ENCODE measurements at places on chromosomes 5 and 9.

- DNase-seq, result no peak
Measured at GRCh38 chr9:4850603-4851310, 58.0 kb downstream of the RCL1 start.

GRCh38 chr5:14851597-14851996 lies 20.0 kb downstream of the ANKH start:
- DNase-seq, result no peak

- no peak for DNase-seq
Measured at GRCh38 chr5:148687427-148687826, 33.1 kb upstream of the HTR4 start.

- DNase-seq, result no peak
Measured at GRCh38 chr9:121434969-121435368, 64.7 kb downstream of the GGTA1 start.

GRCh38 chr5:150605546-150605945 lies 34.9 kb upstream of the SYNPO start:
- DNase-seq, result no peak

- DNase-seq, result no peak
Measured at GRCh38 chr9:128625391-128626146, 31.1 kb downstream of the DYNC2I2 start.

- DNase-seq, result no peak
Measured at GRCh38 chr5:149217803-149218155, 53.9 kb upstream of the AFAP1L1 start.

- DNase-seq, result no peak
Measured at GRCh38 chr9:6564360-6564759, 81.2 kb downstream of the GLDC start.

GRCh38 chr5:82901281-82901888 lies 175.8 kb downstream of the TMEM167A start:
- DNase-seq, result no peak

DNA sequence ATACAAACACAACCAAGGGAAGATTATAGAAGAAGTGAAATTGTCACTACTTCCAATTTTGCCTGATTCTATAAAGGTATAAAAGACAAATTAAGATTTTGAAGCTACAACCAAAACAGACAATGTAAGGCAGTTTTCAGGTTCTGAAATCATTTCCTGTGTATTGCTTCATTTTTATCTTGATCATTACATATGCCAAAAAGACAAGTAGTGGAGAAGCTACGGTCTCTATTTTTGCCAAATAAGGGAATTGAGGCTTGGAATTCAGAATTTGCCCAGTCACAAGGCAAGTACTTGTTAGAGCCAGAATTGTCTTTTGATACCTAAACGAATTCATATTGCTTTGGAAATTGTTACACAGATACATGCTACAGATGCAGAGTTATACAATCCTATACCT lies 20.6 kb downstream of the EDIL3 start:
- no peak for DNase-seq

DNA sequence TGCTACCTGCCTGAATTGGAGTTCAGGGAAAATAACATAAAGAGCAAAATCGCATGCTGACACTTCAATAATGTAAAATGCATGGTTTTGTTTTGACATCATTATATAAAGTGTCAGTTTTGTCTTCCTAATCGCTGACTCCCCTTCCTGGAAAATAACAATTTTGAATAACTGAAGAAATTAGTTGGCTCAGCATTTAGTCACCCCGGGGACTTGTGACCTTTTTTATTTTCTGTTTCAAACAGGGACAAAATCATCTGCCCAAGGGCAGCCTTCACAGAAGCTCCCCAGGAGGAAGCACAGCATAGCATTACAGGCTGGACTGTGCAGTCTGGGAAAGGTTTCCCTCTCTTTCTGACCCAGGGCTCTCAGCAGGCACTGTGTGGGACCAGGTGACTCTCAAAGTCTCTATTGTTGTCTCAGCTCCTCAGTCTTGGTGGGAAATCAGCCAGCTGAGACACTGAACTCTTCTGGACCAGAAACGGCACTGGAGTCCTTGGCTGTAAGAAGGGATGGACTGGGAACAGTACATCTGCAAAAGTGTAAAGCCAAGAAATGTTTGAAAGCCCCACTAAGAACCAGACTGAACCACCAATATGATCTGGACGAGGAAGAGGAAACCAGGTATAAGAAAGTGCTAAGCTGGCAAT lies 671.3 kb upstream of the KLF4 start:
- DNase-seq, result no peak

GRCh38 chr9:113150670-113151611 lies at the start of gene SLC31A2:
Gene SLC31A2, plus strand, starts transcription at chr9:113151007. Its CDS starts 68 bp downstream, at chr9:113151075.
- DNase-seq, result peak; percentile 65

DNA sequence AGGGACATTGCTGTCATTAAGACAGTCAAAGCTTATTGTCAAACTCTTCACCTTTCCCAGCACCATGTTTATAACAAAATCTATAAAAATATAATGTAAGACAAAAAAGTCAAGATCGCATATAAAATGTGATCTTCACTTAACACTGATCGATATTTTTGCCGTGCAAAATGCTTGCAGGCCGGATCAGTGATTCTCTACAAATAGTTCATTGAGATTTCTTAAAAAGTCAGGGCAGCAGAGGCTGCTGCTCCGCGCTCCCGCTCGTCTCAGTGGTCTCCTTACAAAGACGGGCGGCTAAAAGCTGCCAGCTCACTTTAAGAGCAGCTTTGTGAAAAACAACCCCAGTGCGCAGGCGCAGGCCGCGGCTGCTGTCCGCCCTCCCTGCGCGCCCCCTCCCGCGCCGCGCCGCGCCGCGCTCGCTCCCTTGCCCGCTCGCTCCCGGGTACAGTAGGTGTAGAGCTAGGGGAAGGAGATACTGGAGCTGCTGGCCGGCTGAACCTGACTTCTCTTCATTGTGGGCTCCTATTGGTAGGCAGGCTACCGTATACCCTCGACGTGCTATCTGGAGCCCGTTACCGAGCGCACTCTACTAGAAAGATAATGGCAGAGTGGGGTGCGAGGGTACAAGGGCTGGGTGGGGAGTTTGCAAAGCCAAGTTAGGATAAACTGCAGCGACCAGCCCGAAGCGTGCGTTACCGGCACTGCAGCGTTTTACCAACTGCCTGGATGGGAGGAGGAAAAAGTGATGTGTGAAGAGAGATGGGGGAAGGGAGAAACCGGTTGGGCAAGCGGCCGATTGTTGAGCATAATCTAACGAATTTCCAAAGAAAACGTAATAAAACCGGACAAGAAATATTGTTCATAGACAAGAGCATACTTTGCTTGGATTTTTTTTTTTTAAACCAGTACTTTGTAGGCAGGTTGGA lies at the start of gene ARRDC3:
ARRDC3 (minus strand) TSS at position 291 of the 929 bp plus-strand sequence; CDS start at position 66, 225 bp downstream.
- peak; percentile 42 for DNase-seq

DNA sequence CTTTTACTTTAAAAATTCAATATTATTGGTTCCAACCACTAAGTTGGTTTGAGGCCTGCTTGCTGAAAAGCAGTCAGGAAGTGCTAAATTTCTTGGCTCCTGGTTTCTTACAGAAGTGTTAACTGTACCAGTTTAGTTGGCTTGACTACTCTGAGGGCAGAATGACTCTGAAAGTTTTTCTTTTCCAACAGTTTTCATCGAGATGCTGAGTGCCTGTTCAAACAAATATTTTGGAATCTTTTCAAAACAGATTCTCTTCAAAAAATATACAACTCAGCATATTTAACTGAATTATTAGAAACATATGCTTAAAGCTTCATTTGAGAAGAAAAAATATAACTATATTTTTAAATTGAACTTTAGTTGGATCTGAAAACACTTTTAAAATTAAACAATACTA lies 37.0 kb downstream of the SLC38A9 start:
- no peak for DNase-seq

- DNase-seq, result no peak
Measured at GRCh38 chr5:14472986-14473567, 108.5 kb upstream of the OTULINL start.

DNA sequence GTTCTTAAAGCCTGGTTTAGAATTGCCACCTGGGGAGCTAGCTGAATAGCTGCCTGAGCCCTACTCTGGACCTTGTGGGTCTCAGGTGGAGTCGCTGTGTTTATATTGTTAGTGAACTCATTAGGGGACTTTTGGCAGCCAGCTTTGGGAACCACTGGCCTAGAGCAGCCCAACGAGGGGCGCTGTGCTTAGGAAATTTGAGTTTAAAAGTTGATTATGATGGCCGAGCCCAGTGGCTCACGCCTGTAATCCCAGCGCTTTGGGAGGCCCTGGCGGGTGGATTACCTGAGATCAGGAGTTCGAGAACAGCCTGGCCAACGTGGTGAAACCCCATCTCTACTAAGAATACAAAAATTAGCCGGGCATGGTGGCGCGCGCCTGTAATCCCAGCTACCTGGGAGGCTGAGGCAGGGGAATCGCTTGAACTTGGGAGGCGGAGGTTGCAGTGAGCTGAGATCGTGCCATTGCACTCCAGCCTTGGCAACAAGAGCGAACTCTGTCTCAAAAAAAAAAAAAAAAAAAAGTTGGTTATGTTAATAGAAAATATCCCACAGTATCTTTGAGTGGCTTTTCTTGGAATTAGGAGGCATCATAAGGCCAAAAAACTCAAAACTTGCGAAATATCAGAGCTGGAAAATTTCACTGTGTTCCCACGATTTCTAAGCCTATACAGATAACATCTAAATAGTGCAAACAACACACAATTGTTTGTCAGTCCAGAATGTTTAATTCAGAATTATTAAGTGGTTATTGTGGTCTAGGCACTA lies 809 bp downstream of the MCCC2 start:
- DNase-seq, result no peak

DNA sequence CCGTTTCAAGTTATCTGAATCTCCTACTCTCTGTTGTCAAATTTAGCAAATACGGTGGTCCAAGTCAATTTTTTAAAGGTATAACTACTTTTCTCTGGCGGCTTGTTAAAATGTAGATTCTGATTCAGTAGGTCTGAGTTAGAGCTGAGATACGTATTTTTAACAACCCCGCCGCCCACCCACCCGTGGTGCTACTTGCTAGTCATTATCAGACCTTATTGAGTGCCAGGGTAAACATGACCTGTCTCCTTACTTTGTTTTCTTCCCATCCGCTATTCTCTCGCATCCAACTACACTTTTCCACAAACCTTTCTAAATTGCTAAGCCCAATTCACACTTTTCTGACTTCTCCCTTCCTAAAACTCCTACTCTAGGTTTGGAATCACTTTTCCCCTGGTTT lies 694 bp upstream of the PLAA start:
- no peak for DNase-seq

GRCh38 chr5:42315214-42315613 lies 108.0 kb upstream of the GHR start:
- no peak for DNase-seq

- DNase-seq, result no peak
Measured at GRCh38 chr9:120985819-120986222, 59.2 kb upstream of the TRAF1 start.

DNA sequence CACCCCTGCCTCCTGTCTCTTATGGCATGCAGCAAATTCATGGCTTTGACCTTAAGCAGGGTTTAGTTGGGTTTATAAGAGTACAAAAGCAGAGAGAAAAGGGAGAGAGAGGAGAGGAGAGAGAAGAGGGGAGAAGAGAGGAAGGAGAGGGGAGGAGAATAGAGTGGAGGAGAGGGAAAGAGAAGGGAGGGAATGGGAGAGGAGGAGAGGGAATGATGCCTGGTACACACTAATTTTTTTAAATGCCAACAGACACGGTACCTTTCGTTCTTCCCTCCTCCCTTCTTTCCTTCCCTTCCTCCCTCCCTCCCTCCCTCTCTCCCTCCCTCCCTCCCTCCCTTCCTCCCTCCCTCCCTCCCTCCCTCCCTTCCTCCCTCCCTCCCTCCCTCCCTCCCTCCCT lies 48.7 kb downstream of the TNC start:
- no peak for DNase-seq

GRCh38 chr5:127280491-127281220 lies 9.9 kb upstream of the MEGF10 start:
- no peak for DNase-seq

DNA sequence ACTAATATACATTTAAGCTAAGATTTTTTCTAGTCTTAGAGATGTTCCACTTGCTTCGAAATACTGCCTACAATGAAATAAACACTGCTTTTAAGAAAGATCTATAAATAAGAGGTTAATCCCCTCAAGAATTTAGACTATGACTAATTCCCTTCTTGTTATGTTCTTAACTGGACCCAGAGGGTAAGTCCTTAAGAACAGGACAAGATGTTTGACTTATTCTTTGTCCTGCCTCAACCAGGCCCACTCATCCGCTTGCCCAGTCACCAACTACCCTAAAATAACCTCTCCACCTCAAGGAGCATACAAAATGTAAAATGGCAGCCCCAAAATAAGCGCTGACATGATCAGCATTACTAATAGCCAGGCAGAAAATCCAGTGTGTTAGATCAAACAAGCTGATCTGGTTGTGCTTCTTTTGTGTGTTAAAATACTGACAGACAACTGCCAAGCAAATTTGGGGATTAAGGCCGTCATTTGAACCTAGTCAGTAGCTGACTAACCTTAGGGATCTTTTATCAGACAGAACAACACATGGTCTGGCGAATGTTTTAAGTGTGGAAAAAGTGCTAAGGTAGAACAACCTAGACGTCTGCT lies 93.7 kb upstream of the SMC5 start:
- no peak for DNase-seq

- DNase-seq, result no peak
Measured at GRCh38 chr5:126354012-126354857, 69.0 kb upstream of the GRAMD2B start.

DNA sequence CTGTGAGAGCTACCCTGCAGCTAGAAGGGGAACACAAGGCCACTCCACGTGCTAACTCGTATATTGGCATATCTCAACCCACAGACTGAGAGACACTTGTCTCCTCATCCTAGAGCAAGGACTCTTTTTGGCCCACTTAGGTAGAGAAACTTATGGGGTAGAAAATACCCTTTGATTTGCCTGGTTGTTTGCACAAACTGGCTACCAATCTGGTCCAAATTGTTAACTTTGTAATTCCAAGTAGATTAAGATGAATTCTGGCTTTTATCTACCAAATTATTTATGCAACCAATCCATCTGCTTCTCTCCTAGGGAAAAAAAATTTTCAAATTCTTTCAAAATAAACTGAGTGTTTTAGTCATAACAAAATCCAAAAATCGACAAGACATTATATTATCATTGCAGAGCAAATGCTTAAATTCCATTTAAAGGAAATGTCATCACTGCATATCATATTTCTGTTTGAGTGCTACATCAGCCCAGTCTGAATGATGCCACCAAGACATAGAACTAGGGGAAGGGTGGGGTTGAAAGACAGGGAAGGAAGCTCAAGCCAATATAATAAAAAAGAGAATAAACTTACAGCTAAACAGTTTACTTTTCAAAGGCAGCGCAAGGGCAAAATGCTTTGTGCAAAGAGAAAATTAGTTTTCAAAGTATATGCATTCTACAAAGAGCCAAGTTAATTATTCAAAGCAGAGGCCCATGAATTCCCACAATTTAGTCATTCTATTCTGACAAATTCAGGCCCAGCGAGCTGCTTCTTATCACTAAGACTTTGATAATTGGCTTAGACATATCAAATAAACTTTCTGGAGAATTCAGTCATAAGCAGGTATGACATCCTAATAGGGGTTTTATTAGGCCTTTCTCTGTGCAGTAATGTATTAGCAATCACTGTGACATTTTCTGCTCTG lies 198.0 kb downstream of the CAAP1 start:
- DNase-seq, result no peak

Measured in D721Med (cell line).